Neuronal stem cell (in vitro differentiated cells): ENCODE measurements at places on chromosomes 1 and 21.

- H3K36me3 ChIP-seq, result no peaks in the 10 kb centered on the region
- H3K4me3 ChIP-seq, result no peak overlapping the region
- H3K4me1 ChIP-seq, result no peaks in the 10 kb centered on the region
- H3K27me3 ChIP-seq, result no peaks in the 10 kb centered on the region
- H3K27ac ChIP-seq, result no peak overlapping the region
- no peak for DNase-seq
Measured at GRCh38 chr1:99500541-99500940, 145.4 kb upstream of the PALMD start.

DNA sequence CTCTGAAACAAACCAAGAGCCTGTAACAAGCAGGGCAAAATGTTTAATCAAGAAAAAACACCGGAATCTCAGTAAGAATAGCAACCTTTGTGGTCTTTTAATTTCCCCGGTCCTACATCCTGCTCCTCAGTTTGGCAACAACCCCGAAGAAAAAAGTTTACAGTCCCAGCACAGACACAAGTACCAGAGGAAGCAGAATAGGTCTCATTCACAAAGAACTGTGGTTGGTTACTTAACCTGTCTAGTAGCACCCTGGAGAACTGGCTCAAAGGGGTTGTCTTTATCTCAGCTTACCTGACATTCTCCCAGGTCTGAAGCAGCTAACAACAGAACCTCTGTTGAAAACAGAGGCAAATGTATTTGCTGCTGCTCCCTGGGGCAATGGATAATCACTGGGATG, 399.3 kb downstream of the AJAP1 start:
- H3K27me3 ChIP-seq, result no peaks in the 10 kb centered on the region
- no peak overlapping the region for H3K27ac ChIP-seq
- H3K4me3 ChIP-seq, result no peak overlapping the region

DNA sequence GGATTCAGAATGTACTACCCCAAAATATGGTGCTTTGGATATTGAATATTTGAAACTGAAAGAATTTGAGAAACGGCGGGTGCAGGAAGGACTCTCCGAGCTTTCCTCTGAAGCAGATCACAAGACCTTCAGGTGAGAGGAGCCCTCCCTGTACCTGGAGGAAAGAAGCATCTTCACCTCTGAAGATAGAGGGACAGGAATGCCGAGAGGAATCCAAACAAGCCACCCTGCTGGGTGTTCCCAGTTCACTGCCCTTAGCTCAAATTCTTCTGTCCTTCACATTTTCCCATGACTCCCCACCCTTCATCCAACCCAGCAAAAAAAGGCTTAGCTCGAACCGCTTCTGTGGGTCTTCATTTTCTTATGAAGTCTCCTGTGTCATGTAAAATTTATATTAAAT, 18.2 kb upstream of the PADI2 start:
- no peaks in the 10 kb centered on the region for H3K27me3 ChIP-seq
- no peak overlapping the region for H3K27ac ChIP-seq
- H3K4me3 ChIP-seq, result no peak overlapping the region

GRCh38 chr1:115911294-115911693, 65.0 kb upstream of the SLC22A15 start:
- no peaks in the 10 kb centered on the region for H3K36me3 ChIP-seq
- no peak overlapping the region for H3K4me3 ChIP-seq
- DNase-seq, result no peak
- H3K27me3 ChIP-seq, result no peaks in the 10 kb centered on the region
- peaks cover 8% of the 10 kb centered on the region for H3K4me1 ChIP-seq

GRCh38 chr1:165628147-165628822, 2.7 kb upstream of the MGST3 start:
- no peak for DNase-seq
- H3K36me3 ChIP-seq, result no peaks in the 10 kb centered on the region
- H3K27me3 ChIP-seq, result no peaks in the 10 kb centered on the region
- peaks cover 2% of the 10 kb centered on the region for H3K4me1 ChIP-seq

GRCh38 chr21:41678016-41678923, 88.6 kb downstream of the RIPK4 start:
- no peaks in the 10 kb centered on the region for H3K36me3 ChIP-seq
- H3K4me1 ChIP-seq, result peaks cover 12% of the 10 kb centered on the region
- DNase-seq, result no peak
- H3K4me3 ChIP-seq, result no peak overlapping the region

- no peak overlapping the region for H3K4me3 ChIP-seq
- no peaks in the 10 kb centered on the region for H3K4me1 ChIP-seq
- no peak overlapping the region for H3K27ac ChIP-seq
- no peak for DNase-seq
- H3K27me3 ChIP-seq, result no peaks in the 10 kb centered on the region
Measured at GRCh38 chr1:163367721-163368120, 46.0 kb downstream of the NUF2 start.

DNA sequence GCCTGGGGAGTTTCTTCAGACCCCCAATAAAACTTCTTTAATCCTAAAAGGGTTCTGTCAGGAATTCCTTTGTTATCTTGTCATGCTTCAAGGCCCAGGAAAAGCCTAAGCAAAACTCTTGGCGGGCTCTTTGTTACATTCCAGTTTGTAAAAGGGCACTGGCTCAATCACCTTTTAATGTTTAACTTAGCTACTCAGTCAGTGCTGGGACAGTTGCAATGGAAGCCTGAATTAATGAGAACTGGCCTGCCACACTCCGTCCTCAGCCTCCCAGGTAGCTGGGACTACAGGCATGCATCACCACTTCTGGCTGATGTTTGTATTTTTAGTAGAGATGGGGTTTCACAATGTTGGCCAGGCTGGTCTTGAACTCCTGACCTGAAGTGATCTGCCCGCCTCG, 21.3 kb upstream of the ASB17 start:
- H3K27me3 ChIP-seq, result no peaks in the 10 kb centered on the region
- H3K4me1 ChIP-seq, result no peaks in the 10 kb centered on the region
- H3K27ac ChIP-seq, result no peak overlapping the region

GRCh38 chr1:51526248-51526647, 7.2 kb upstream of the EPS15 start:
- no peaks in the 10 kb centered on the region for H3K4me1 ChIP-seq
- no peak overlapping the region for H3K4me3 ChIP-seq
- H3K27me3 ChIP-seq, result no peaks in the 10 kb centered on the region
- H3K36me3 ChIP-seq, result no peaks in the 10 kb centered on the region
- no peak overlapping the region for H3K27ac ChIP-seq

DNA sequence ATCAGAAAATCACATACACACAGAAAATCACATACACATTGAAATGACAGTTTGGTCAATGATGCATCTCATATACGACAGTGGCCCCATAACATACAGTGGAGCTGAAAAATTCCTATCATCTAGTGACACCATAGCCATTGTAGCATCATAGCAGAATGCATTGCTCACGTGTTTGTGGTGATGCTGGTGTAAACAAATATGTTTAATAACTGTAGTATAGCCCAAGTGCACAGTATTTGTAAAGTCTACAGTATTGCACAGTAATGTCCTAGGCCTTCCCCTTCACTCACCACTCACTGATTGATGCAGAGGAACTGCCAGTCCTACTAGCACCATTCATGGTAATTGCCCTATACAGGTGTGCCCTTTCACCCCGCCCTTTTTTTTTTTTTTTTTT, 30.1 kb upstream of the RUNX1 start:
- H3K27me3 ChIP-seq, result no peaks in the 10 kb centered on the region
- no peak overlapping the region for H3K27ac ChIP-seq
- H3K4me3 ChIP-seq, result no peak overlapping the region
- peaks cover 2% of the 10 kb centered on the region for H3K4me1 ChIP-seq
- no peaks in the 10 kb centered on the region for H3K36me3 ChIP-seq

GRCh38 chr1:29527314-29528004, 291.1 kb downstream of the PTPRU start:
- DNase-seq, result no peak
- H3K36me3 ChIP-seq, result no peaks in the 10 kb centered on the region
- H3K4me3 ChIP-seq, result no peak overlapping the region
- H3K4me1 ChIP-seq, result no peaks in the 10 kb centered on the region

DNA sequence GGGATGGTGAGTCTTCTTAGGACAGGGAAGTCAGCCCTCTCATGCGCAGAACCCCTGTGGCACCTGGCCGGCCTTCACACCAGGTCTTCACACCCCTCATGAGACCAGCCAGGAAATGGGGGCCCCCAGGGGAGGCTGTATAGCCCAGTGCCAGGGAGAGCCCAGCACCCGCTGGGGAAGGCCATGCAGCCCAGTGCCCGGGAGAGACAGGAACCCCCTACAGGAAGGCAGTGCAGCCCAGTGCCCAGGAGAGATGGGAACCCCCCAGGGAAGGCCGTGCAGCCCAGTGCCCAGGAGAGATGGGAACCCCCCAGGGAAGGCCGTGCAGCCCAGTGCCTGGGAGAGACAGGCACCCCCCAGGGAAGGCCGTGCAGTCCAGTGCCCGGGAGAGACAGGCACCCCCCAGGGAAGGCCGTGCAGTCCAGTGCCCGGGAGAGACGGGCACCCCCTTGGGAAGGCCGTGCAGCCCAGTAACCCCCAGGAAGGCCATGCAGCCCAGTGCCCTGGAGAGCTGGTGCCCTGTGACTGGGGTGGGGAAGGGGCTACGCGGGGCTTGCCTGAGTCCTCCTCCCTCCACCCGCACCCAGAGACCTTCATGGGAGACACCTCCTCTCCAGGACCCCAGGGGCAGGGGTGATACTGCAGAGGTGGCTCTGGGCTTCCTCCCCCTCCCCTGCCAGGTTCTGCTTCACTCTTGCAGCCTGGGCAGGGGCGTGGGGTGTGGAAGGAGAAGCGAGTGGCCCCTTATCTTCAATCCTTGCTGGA, 110.5 kb upstream of the COL6A1 start:
- DNase-seq, result no peak
- H3K27me3 ChIP-seq, result no peaks in the 10 kb centered on the region
- H3K36me3 ChIP-seq, result no peaks in the 10 kb centered on the region
- H3K4me3 ChIP-seq, result no peak overlapping the region
- peaks cover 6% of the 10 kb centered on the region for H3K4me1 ChIP-seq
- no peak overlapping the region for H3K27ac ChIP-seq

DNA sequence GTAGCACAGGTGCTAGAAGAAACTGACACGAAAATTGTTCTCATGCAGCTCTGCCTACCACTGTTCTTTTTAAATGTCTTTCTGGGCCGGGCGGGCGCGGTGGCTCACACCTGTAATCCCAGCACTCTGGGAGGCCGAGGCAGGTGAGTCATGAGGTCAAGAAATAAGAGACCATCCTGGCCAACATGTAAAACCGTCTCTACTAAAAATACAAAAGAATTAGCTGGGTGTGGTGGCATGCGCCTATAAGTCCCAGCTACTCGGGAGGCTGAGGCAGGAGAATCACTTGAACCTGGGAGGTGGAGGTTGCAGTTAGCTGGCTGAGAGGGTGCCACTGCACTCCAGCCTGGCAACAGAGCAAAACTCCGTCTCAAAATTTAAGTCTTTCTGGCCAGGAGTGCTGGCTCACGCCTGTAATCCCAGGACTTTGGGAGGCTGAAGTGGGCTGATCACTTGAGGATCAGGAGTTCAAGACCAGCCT, 947 bp upstream of the RIT1 start:
- H3K4me1 ChIP-seq, result peaks cover 2% of the 10 kb centered on the region
- H3K4me3 ChIP-seq, result no peak overlapping the region
- no peak for DNase-seq
- H3K27me3 ChIP-seq, result no peaks in the 10 kb centered on the region
- no peak overlapping the region for H3K27ac ChIP-seq

DNA sequence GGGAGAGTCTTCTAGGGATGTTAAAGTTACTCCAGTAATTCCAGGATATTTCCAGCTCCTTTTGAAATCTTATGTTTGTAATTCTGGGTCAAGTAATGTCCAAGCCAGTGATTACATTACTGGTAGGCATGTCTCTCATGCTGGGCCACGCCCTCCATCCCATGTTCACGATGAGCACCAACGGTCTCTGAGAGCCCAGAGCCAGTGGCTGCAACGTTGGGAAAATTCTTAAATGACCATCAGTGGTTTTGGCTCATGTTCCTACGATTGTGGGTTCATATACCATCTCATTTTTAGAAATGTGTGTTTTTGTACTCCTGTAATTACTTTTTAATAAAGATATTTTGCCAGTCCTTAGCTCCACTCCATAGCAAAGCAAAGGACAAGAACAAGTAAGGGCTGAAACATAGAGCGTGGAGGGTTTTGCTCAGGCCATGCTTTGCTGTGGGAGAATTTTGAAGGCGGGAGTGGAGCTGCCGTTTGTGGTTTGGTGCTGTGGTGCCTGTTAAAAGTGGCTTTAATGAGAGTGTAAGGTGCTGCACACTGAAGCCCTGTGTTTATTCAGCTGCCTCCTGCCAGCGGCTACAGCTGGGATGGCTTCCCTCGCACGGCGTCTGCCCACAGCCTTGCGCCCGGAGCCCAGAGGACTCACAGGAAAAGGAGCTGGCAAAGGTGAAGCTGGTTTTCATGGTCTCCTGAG, 28.9 kb downstream of the VANGL1 start:
- H3K27ac ChIP-seq, result no peak overlapping the region
- H3K4me1 ChIP-seq, result no peaks in the 10 kb centered on the region
- no peak overlapping the region for H3K4me3 ChIP-seq
- H3K27me3 ChIP-seq, result no peaks in the 10 kb centered on the region

DNA sequence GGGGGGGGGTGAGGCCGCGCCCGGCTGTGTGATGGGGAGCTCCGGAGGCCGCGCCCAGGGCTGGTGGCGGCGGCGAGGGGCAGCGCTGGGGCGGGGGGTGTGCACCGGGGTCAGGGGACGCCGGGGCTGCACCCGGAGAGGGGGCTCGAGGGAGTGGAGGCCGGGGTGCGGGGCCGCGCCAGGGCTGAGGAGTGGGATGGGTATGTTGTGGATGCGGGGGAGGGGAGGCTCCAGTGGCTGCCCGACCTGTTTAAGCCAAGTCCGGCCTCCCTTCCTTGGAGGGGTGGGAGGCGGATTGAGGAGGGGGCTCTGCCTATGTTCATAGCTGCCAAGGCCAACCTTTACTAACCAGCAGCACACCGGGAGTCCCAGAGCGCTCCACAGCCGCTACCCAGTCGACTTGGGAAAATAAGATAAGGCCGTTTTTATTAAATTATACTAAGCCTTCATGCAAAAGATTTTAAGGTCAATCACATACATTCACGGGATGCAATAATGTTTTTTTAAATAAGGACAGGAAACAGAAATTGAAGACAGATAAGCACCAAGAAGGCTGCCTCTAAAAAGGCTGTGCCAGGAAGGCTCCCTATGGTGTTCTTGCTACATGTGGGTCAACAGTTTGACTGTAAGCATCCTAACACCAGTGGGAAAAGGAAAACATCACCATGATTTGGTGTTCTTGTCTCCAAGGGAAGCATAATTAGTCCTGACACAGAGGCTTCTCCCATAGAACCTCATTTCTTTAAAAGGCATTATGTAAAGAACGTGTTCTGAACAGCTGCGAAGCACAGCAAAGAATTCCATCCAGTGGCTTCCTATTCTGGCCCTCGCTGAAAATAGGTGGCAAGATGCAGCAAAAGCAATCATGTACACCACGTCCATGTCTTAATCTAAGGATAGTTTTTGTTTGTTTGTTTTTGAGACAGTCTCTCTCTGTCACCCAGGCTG, 626 bp upstream of the HLCS start:
- no peaks in the 10 kb centered on the region for H3K27me3 ChIP-seq
- H3K27ac ChIP-seq, result peak overlapping the region; percentile 43
- no peak for DNase-seq
- H3K4me3 ChIP-seq, result peak overlapping the region; percentile 80
- peaks cover 3% of the 10 kb centered on the region for H3K4me1 ChIP-seq

DNA sequence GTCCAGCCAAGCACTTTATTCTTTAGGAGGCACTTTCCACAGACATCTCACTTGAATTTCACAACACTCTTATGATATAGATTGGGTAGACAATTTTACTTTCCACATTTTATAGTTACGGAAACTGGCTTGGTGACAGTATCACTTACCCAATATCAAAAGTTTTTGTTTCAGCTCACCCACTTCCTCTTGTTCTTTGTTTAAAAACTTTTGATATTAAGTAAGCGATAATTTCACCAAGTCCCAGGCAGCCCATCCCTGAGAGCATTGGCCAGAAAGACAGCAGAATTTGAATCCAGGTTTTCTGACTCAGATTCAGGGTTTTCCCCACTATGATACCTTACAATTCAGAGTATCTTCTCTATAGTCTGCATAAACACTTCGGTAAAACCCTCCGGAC, 60.0 kb downstream of the LRIG2 start:
- no peak overlapping the region for H3K27ac ChIP-seq
- H3K27me3 ChIP-seq, result no peaks in the 10 kb centered on the region
- no peak overlapping the region for H3K4me3 ChIP-seq
